ENCODE measurements at places on chromosomes 11 and 22.

GRCh38 chr11:75644946-75645345 is 23.9 kb downstream of the MAP6 start:
- no peak for DNase-seq

DNA sequence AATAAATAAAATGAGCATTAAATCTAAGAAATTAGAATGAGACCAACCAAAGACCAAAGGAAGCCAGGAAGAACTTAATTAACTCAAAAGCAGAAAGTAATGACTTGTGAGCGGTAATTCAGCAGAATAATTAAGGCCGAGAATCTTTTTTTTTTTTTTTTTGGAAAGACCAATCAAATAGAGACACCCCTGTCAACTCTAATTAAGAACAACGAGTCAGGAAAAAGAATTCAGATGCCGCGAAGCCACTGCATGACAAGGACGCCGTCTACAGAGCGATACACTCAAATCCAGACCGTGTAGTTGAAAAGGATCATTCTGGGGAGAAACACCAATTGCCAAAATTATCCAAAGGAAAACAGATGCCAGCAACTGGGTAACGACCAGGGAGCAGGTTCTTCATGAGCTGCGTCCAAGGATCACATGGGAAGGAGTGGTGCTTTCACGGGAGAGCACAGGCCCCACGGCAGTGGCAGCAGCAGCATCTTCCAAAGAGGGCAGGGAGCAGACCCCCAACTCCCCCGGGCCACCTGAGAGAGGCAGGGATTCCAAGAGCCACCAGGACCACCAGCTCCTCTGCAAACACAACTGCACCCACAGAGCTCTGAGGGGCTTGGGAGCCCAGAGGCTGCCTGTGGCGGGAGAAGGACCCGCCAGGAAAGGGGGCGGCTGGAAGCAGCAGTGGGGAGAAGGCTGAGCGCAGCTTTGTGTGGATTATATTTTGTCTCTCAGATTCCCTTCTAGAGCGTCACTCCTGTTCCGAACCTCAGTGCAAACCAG is 469.8 kb downstream of the BRD1 start:
- no peak for DNase-seq

GRCh38 chr22:50244420-50245213 is at the start of gene TUBGCP6:
Gene TUBGCP6 (minus strand): TSS chr22:50245023. CDS start chr22:50244459, 564 bp downstream.
- DNase-seq = peak; percentile 96

DNA sequence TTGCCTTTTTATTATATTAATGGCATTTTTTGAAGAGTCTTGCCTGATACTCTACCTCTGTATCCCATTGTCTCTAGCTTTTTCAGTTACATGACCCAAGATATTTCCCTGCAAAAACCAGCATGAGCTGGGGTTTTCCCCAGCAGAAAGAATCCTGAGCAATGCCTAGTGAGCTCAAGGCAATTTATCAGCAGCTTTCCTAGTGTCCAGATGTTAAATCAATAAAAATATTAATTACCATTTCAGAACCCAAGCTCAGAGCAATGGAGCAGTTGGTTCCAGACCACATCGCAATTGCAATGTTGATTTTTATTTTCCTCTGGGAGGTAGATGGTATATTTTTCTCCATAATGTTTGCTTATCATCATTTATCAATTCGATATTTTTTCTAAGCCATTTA is 137.2 kb downstream of the RAB38 start:
- no peak for DNase-seq

GRCh38 chr22:42389143-42389542 is 43.1 kb downstream of the NFAM1 start:
- DNase-seq = no peak

GRCh38 chr11:83483808-83484207 is 197.6 kb upstream of the CCDC90B start:
- DNase-seq = no peak

DNA sequence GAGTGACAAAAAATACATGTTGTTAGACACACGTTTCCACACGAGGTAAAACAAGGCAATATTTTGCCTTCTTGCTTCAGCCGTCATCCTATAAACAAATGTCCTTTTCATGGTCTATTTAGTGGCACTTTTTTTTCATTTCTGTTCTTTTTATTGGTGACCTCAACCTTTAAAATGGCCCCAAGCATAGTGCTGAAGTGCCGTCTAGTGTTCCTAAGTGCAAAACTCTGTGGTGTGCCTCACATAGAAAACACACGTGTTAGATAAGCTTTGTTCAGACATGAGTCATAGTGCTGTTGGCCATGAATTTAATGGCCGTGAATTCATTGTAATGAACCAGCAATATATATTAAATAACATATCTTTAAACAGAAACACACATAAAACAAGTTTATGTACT is 15.6 kb downstream of the OVCH2 start:
- no peak for DNase-seq

DNA sequence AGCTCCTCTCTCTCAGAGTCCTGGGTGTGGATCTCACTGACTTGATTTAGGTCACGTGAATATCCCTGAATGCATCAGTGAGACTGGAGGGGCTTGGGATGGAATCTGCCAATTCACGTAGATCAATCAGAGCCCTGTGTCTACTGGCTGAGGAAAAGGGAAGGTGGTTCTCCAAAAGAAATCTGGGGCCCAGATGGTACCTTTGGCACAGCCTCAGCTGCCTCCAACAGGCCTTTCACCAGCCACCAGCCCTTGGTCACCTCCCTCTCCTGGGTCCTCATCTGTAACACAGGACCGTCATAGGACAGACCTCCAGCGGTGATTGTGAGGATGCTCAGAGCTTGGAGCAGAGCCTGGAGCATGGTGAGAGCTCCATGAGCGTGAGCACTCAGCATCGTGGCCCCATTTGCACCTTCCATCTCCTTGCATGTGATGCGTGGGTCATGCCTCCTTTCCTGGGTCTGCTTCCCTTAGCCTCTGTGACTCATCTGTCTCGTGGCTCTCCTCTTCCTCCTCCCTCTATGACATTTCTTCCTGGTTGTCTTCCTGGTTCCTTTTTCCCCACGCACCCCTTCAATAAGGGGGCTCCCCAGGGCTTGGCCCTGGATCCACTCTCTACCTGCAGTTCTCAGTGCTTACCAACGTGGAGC is 7.5 kb upstream of the MIEF1 start:
- peak; percentile 89 for DNase-seq

- DNase-seq = no peak
These were observed 23.9 kb upstream of the CCDC179 start for GRCh38 chr11:22884217-22884616.

DNA sequence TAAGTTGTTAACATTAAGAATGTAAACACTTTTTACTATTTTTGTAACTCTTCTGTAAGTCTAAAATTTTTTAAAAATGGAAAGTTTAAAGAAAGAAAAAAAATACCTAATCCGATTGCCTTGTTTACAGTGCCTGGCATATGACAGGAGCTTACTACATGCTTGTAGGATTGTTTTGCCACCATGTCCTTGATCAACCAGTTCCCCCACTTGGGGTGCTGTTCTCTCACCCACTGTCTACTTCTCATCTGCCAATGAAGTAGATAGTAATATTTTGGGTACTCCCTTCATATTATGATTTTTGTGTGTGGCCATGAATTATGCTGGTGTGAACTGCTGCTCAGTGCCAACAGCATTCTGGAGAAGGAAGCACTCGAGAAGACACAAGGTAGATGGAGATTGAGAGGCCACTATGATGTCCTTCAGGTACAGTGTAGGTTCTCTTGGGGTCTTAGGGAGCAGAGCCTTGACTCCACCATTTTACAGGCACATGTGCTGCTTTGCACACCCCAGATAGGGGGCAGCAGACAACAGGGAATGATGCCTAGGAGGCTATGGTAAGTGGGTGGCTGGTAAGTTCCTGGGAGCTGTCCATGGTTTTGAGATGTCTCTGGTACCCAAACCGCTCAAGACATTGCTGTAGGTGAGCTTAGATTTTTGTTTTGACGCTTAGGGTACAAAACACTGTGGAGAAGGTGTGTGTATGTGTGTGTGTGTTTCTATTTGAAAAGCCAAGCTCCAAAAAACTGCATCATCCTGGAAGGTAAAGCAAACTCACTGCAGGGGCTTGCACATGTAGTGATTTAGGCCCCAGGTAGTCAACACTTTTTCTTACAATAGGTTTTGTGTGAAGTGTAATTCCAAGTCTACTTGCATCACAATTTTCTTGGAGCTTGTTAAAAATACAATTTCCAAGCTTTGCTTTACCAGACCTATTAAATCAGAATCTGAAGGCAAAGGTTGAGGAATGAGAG is 494.5 kb upstream of the LARGE1 start:
- DNase-seq = peak; percentile 58

DNA sequence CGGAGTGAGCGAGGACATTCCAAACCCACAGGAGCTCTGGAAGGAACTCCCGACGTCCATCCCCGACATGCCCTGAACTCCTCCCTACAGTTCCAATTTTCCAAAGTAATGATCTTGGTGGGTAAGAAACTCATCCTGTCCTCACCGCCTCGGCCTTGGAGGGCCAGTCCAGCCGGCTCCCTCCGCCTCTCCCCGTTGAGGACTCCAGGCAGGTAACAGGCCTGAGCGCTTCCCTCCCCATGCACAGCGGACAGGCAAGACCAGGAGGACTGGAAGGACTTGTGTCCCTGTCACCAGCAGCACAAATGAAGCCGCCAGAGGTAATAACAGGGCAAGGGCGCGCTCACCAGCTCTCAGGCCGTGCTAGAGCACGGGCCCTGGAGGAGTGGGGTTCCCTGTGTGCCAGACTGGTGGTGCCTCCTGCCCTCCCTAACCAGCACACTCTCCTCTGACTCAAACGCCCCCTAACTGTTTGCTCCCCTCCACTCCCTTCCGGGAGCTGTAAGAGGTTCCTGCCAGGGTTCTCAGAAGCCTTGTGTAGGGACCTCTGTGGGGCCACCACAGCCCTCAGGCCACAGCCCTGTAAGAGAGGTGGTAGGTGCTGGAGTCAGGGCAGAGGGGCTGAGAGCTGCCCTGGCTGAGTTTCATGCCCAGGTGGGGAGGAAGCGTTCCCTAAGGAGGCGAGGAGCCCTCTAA is 17.1 kb downstream of the OVOL1 start:
- no peak for DNase-seq

DNA sequence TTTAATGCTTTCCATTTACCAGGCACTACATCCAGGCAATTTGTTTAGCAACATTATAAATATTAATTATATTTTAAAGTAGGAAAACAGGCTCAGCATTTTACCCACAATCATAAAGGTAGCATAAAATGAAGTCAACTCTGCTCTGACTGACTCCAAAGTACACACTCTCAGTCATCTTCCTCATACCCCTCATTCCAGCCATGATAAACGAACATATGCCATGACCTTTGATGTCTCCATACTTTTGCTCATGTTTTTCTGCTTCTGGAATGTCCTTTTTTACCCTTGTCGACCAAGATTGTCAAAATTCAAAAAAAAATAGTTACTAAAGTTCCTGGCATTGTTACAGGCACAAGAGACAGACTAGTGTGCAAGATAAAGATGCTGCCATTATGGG is 77.7 kb upstream of the SOX6 start:
- DNase-seq = no peak

GRCh38 chr22:35369996-35370395 is 10.9 kb upstream of the HMOX1 start:
- no peak for DNase-seq

GRCh38 chr11:65014726-65015227 is 817 bp downstream of the ARL2 start:
- DNase-seq = no peak

DNA sequence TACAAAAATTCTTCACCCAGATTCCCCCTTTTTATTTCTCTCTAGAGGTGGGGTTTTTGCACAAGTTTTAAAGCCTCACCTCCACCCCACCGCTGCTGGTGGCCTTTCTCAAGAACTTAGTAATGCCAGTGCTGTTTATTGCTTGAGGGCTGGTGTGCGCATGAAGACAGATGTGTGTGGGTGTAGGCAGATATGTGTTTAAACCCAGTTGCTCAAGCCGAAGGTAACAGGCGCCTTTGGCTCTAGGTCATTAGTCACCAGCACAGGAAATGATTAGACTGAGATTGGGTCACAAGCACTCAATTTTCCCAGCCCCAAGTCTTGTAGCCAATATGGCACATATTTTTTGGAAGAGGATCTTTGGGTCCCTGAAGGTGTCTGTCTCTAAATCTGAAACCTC is 2.7 kb upstream of the CLMP start:
- DNase-seq = peak; percentile 65

DNA sequence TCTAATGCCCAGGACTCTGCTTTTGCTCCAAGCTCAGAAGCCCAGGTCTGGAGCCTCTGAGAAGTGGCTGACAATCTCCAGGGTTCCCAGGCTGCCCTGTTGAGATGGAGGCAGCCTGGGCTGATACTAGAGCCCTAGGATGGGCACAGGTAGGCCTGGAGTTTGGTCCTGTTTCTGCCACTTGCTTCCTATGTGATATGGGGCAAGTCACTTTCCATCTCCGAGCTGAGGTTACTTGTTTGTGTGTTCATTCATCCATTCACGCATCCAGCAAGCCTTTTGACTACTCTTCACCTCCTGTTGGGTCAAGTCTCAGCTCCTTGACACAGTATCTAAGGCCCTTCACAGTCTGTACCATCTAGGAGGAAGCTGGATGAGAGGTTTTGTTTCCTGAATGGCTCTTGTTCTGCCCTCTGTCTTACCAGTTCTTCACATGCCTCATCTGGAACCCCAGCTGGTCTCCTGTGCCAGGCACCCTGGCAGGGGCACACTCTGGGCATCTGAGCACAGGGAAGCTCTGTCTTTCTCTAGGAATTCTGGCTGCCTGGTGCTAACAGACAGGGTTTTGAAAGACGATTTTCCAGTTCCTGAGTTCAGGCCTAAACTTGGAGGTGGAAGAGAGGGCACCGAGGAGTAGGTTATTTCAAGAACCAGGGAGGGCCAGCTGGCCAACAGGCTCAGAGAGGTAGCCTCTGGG is 53.2 kb upstream of the AMPD3 start:
- no peak for DNase-seq

DNA sequence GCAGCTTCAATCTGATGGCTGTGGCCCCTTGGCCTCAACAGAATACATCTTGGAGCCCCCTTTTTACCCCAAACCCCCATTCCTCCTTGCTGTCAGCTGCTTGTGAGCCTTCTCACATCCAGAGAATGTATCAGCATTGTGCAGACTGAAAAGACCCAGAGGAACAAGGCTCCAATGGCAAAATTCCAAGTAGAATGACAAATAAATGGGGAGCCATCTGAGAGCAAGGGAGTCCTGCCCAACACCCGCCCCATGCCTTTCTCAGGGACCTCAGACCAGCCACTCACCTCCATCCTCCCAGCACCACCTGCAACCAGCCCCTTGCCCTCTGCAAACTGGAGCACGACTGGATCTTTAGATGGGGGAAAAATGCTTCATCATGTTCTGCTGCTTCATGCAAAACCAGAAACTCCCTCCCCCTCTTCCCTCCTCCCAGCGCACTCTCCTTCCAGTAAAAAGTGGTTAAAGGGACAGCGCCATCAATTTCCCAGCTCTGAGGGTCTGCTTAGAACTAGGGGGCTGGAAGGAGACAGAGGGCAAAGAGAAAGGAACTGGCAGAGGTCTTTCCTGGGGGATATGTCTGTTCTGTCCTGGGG is 2.2 kb upstream of the NEFH start:
- DNase-seq = peak; percentile 26

- no peak for DNase-seq
These were observed 1.1 kb upstream of the PHLDB1 start for GRCh38 chr11:118606157-118606843.

- no peak for DNase-seq
These were observed 48.5 kb upstream of the MN1 start for GRCh38 chr22:27850000-27850521.
